ENCODE measurements at places on chromosomes 1 and 21.

DNA sequence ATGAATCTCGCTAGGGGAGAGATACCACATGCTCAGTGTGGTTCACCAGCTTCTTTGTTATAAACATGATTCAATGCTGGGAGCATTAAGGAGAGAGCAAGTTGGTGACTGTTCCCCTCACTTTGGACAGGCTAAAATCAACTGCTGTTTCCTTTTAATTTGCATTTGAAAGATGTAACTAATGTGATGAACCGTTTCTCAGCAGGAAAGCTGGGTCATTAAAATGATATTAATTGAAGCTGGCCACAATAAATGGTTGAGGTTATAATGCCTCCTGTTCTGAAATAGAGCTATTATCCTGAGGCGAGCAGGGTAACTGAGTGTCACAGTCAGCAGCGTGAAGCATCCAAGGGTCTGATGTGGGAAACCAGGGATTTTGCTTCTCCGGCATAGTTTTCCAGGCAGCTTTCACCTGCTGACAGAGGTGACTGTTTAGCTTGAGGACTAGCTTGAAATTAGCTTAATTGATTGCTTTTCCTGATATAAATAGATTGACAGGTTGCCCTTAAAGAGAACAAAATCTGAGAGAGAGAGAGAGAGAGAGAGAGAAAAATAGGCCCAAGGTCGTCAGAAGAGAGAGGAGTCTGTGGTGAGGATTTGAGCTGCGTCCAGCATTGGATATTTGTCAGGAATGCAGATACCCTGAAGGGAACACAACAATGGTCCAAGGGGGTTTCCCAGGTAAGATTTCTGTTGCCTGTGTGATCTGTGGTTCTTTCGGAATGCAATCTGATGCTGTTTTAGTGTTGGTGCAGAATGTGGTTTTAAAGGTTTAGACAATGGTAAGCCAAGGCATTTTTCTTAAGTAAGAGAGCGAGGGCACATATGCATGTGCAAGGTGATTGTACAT lies 209.7 kb downstream of the PATJ start:
- DNase-seq = no peak

GRCh38 chr1:171852272-171852671 lies 11.0 kb downstream of the DNM3 start:
- no peak for DNase-seq

- no peak for DNase-seq
Observed at GRCh38 chr1:6942990-6943389, 157.7 kb downstream of the CAMTA1 start.

DNA sequence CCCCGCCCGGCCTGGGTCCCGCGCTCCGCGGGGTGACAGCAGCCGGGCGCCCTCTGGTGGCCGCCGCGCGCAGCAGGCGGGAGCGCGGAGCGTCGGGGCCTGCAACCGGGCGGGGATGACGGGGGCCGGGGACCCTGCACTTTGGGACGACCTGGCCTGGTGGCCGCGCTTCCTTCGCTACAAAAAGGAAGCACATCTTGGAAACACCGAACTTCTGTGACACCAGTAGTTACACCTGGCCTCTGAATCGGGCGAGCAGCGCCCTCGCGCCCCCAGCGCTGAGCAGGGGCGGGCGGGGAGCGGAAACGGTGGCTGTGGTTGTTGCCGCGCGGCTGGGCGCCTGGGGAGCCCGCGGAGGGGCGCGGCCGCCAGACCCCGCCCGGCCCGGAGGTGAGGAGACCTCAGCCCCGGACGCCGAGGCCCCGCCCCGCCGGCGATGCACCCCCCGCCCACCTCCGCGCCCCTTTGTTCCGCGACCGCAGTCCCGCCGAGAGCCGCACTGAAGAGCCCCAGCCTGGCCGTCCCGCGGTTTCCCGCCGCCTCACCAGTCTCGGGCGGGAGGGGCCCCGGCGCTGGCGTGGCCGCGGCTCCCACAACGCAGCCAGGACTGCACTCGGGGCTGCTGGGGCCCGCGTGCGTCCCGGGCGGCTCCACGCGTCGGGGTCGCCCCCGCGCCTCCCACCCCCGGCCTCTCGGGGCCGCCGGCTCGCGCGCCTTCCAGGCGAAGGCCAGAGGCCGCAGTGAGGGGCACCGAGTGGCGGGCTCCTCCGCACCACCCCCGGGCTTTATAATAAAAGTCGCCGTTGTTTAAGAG lies 59.3 kb downstream of the H3-3A start:
- DNase-seq = peak; percentile 67

DNA sequence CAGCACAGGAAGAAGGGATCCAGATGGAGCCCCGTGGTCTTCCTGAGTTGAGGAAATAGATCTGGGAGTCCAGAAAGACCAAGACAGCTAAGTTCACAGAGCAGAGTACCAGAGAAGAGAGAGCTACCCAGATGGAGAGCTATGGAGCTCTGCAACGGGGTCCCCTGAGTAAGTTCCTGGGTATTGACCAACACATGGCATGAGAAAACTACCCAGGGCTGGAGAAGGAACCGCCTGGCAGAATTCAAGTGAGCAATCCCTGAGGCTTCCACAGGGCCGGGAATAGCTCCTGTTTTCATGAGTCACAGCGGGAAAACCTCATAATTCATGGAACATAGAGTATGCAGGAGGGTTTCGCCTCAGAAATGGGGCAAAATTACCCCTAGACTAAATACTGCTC lies 19.7 kb downstream of the STPG1 start:
- no peak for DNase-seq

DNA sequence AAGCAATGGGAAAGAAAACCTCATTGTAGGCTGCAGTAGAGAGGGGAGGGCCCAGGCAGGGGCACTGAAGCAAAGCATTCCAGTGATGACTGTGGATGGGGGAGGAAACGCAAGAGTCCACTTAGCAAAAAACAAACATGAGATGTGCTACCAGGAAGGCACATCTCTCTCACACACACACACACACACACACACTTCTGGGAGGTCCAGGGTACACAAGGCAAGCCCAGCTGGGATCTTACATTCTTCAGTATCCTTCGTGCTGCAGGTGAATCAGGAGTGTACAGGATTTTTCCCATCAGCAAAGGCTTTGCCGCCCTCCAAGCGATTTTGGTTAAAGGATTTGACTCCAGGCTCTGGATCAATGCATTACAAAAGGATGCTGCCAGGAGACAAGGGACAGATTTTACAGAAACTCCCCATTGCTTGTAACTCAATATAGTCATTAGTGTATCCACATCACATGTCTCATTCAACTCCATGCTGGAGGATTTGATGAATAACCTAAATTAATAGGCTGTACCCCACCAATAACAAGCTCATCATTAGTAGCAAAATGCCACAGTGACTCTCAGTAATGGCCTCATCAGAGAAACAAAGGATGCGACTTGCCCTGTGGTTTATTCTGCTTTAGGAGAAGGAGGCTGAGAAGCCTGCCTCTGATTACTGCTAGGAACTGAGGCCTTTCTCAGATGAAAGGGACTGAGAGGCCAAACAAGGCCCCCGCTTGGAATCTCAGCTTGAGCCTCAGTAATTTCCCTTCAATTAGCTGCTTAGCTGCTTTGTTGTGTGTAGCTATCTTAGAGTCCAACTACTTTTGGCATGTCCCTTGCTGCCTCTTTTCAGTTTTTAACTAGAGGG lies 41.6 kb downstream of the ABCA4 start:
- no peak for DNase-seq

GRCh38 chr1:198122693-198123092 lies 34.1 kb upstream of the NEK7 start:
- DNase-seq = no peak

DNA sequence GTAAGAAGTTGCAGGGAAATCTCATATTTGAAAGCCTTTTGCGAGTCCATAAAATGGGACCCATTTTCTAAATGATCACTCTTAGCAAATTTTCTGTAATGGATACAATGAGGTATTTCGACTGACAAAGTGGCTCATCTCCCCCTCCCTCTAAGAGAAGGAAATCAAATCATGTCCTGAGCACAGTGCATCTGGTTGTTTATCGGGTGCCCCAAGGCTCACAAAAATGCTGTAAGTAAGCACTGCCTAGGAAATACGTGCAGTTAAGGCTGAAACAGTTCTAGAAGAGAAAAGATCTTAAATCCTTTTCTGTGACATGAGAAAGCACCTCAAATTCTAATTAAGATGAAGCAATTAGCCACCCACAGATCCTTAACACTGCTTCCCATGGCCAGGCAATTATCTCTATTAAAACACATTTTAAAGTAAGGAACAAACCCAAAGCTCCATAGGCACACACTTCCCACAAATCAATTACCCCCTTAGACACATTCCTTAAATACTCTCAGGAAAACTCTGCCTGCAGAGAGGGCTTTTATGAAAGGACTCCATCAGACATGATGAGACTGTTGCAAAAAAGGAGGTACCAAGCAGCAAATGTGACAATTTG lies 216.3 kb downstream of the KCNH1 start:
- DNase-seq = no peak

DNA sequence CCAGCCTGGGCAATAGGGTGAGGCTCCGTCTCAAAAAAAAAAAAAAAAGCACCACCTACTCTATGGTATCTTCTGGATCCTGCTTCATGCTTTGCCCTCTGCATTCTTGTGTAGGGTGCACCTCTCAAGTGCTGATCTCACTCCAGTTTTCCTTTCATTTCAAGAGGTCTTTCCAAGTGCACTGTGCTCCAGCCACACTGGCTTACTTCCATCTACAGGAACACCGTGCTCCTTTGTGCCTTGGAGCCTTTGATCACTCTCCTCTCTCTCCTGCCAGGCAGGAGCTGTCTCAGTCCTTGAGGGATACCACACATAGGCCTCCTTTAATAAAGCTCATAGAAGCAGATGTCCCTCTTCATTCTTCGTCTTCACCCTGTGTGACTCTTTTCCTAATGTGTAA lies 55.4 kb upstream of the GREM2 start:
- no peak for DNase-seq

DNA sequence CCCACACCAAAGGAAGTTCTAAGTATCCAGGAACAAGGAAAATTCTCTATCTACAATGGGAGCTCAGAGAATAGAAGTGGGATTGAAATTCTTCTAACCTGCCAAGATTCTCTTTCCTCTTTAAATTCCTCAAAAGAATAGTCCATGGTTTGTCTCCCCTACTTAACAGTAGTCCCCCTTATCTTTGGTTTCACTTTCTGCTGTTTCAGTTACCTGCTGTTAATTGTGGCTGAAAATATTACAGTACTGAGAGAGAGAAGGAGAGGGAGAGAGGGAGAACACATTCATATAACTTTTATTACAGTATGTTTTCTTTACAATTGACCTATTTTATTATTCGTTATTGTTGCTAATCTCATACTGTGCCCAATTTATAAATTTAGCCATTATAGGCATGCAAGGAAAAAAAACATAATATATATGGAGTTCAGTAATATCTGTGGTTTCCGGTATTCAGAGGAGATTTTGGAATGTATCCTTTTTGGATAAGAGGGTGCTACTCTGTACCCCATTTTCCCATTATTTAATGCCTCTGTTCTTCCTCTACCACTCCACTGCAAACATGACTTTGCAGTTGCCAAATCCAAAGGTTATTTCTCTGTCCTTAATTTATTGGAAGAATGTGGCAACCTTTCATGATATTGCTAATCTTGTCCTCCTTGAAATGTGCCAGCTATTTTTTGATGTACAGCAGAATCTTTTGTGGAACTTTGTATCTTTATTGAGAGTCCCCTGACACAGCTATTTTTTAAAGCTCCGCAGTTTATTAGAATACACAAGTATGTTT lies 68.0 kb downstream of the USP25 start:
- no peak for DNase-seq

DNA sequence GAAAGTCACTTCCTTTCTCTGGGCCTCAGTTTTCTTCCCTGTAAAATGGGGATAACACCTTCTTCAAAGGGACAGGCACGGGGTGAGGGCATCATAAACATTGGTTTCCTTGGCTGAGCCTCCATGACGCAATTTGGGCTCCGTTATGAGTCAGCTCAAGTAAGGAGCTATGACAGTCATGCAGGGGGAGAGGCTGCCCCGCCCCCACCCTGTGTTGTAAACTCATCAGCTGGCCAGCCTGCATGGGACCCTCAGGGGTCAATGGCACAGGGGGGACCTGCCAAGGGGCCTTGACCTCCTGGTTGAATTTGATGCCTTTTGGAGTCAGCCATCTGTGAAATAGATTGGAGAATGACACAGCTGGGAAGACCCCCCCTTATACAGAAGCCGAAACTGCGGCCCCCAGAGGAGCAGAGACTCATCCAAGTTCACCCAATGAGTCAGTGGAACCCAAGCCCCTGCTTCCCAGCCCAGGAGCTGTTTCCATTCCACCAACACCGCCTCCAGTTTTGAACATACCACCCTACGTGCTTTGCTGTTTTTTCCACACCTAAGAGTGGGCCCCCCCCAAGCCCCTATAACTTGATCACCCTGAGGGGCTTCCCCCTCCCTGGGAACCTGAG lies 36.8 kb upstream of the RUNX3 start:
- peak; percentile 80 for DNase-seq

GRCh38 chr1:220484135-220484534 lies 43.8 kb upstream of the MARK1 start:
- no peak for DNase-seq

DNA sequence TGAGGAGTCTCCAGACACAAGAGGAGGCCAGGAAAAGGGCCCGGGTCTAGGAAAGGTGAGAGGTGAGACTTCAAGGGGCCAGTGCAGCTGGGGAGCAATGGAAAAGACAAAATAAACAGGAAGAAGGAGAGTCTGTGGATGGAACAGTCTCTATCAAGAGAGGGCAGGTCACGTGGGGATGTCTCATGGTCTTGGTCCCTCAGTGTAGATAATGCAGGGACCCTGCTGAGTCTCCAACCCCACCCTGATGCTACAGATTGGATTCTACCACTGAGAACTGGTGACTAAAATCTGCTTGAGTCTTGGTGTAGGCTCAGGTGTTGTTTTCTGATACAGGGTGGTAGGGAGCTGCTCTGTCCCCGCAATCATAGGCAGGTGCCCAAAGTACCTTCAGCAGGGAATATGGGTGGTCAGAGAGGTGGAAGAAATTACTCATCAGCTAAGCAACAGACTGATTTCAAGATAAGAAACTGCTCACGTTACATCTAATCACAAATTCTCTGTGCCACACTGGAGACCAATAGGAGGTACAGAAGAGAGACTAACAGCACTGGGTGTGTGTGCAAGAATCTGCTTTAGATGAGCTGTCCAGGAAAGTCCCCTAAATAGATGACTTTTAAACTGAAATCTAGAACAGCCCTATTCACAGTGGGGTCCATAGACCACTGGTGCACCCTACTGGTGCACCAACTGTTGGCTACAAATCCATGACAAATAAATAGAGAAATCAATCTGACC lies 101.5 kb upstream of the TLR5 start:
- DNase-seq = no peak

- no peak for DNase-seq
Observed at GRCh38 chr1:230919207-230919606, 50.9 kb upstream of the C1orf198 start.
